ENCODE measurements at places on chromosomes 5 and 9.

GRCh38 chr5:34686762-34687268, 30.7 kb downstream of the RAI14 start:
- peak; percentile 98 for DNase-seq

DNA sequence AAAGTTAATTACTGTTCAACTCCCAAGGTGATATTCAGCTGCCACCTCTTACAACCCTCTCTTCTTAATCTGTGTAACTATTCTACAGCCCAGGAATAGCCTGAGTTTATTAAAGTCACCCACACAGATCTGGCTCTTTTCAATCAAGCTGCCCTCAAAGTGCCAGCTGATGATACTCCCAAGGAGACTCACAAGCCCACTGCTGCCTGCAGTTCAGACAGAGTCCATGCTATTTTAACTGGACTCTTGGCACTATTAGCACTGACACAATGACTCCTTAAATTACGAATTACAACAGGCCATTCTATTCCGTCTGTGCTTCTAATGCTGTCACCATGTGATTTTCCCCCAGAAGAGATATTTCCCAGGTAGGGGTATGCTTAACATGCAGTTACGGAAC, 26.3 kb downstream of the REEP5 start:
- DNase-seq, result no peak

DNA sequence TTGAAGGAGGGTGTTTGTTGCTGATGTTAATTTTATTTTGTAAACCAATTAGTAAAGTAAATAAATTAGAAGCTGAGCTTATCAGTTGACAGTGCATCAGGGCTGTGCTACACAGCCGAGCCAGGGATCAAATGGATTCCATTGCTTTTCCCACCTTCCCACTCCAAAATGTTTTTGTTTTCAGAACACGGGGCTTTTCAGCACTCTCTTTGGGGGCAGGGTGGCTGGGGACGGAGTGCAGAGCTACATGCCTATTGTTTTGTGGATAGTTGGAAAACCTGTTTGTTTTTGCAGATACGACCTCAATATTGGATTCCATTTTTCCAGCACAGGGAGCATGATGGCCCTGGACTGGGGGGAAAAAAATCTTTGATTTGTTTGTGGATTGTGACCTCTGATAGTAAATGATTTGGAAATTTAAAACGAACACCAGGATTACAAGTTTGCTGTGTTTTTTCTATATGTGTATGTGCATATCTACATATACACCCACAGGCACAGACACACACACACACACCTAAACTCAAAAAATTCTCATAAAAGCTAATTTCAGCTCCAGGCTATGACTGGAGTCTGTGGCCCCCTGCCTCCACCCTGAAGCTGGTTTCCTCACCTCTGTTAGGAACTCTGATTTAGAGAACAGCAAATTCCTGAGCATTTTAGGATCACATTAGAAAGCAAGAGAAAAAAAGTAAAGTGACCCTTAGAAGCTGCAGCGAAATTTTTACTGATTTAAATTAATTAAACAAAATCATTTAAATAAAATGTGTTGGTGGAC, 371.7 kb upstream of the IRX2 start:
- no peak for DNase-seq

DNA sequence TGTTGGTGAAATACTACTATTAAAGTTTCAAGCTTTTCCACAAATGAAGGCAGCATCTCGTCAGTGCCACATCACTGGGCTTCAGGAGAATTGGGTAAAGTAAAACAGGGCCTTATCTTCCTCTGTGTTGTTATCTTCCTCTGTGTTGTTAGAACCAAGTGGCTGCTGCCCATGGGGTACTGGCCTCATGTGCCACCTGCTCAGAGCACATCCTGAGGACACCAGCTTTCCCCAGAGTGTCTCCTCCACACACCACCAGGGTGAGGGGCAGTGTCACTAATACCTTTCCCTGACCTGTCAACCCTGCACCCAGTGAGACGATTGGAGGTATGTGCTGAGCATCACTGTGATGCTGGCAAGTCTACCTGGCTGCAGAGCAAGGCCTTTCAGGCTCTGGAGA, 499.9 kb downstream of the SEMA5A start:
- DNase-seq, result no peak

GRCh38 chr9:130847306-130848217, 12.5 kb downstream of the ABL1 start:
- DNase-seq, result peak; percentile 100

- peak; percentile 33 for DNase-seq
Observed at GRCh38 chr9:113556877-113557593, 93.5 kb downstream of the RGS3 start.

GRCh38 chr5:98899456-98899855, 29.4 kb downstream of the CHD1 start:
- DNase-seq, result no peak

DNA sequence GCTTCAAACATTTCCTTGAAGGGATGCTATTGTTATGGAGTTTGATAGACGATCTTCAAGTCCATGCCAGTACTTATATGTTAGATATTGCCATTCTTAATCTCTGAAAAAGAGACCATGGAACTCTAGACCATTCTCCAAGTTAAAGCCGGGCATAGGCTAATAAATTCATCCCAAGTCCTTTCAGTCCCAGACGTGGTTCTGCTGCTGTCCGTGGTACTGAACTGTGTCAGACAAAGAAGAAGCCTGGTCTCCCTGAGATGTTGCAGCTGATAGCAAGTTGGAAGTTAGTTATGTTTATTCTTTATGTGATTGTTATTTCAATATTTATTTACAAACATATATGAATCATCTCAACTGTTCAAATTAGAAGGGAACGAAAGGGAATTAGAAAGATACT, 158.7 kb downstream of the NMUR2 start:
- DNase-seq, result peak; percentile 5

- peak; percentile 55 for DNase-seq
Observed at GRCh38 chr5:142746532-142747433, 23.4 kb upstream of the ARHGAP26 start.

GRCh38 chr5:74167206-74167929, 473.2 kb downstream of the ENC1 start:
- peak; percentile 90 for DNase-seq

DNA sequence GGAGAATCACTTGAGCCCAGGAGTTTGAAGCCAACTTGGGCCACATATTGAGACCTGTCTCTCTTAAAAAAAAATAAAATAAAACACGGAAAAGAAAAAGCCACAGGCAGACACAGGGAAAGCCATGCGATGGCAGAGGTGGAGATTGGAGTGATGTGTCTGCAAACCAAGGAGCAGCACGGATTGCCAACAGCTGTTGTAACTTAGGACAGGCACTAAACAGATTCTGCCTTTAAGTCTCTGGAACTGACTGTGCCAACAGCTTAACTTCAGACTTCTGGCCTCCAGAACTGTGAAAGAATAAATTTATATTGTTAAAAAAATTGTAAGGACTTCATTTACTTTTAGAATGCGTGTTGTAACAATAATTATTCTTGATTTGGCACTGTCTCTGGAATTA, 318.5 kb upstream of the CHD1 start:
- no peak for DNase-seq

DNA sequence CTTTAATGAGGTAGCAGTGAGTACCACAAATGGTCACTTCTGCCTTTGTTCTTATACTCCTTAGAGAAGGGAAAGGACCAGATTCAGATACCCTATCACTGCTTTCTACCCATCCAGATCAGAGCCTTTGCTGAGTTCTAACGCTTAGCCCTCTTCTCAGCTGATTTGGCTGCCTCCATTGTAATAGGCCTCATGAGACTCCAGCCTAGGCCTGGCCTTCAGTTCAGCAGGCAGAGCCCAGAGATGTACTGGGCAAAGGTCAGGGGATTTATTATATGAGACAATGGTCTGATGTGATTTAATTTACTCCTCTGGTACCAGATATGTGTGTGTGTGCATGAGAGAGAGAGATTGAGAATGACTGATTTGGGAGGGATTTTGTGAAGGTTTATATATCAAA, 124.7 kb downstream of the GHR start:
- DNase-seq, result no peak

All from fibroblast of skin of right biceps (primary cell).